Adrenal gland (tissue), 19 donors: ENCODE measurements at places on chromosomes 7 and 10.

DNA sequence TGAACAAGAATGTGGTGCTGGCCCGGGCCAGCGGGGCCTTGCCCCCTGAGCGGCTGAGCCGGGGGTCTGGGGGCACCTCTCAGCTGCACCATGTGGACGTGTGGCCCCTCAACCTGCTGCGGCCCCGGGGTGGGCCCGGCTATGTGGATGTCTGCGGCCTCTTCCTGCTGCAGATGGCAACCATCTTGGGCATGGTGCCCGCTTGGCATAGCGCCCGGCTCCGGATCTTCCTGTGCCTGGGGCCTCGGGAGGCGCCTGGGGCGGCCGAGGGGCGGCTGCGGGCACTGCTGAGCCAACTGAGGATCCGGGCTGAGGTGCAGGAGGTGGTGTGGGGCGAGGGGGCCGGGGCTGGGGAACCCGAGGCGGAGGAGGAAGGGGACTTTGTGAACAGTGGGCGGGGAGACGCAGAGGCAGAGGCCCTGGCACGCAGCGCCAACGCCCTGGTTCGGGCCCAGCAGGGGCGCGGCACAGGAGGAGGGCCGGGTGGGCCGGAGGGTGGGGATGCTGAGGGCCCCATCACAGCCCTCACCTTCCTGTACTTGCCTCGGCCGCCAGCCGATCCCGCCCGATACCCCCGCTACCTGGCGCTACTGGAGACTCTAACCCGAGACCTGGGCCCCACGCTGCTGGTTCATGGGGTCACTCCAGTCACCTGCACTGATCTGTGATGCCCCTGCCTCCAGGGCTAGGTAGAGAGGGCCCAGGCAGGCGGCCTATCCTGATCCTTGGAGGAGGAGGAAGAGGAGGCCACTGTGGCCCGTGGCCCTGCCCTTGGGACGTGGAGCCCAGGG, 1.1 kb upstream of the TRIP6 start:
- peak; percentile 86 for DNase-seq
- H3K4me1 ChIP-seq = peaks cover 23% of the 10 kb centered on the region
- H3K36me3 ChIP-seq = peaks cover 17% of the 10 kb centered on the region
- peak overlapping the region; percentile 92 for H3K27ac ChIP-seq
- H3K27me3 ChIP-seq = no peaks in the 10 kb centered on the region

DNA sequence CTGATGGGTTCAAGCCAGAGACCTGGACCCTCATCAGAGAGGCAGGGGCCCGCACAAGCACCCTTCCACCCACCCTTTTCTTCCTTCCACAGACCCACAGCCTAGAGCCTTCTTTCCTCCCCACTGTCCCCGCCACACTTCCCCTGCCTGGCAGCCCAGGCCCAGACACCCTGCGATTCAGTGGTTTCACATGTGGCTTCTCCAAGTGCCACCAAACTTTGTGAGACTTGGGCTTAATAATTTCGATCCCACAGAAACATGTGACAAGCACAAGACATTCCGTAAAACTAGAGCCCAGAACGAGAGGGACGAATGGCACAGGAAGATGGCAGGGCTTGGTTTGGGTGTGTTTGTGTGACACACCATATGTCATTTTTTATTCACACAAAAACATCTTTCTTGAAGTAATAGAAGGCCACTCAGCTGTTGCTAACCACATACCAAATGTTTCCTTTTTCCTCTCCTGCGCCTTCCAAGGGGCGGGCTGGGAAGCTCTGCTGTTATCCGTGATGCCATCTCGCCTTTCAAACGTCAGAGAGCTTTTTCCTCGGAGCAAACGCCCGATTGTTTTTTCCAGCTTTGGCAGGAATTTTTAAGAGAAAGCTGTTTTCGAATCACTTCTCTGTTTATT, 162.9 kb downstream of the GRK5 start:
- no peak overlapping the region for H3K4me3 ChIP-seq
- H3K27me3 ChIP-seq = no peaks in the 10 kb centered on the region
- peaks cover 32% of the 10 kb centered on the region for H3K4me1 ChIP-seq
- H3K27ac ChIP-seq = peak overlapping the region; percentile 65

GRCh38 chr7:22996470-22996869, 17.5 kb downstream of the HYCC1 start:
- no peak overlapping the region for H3K4me3 ChIP-seq
- no peaks in the 10 kb centered on the region for H3K4me1 ChIP-seq
- no peaks in the 10 kb centered on the region for H3K36me3 ChIP-seq
- H3K27me3 ChIP-seq = no peaks in the 10 kb centered on the region
- no peak for DNase-seq
- no peak overlapping the region for H3K27ac ChIP-seq

- no peaks in the 10 kb centered on the region for H3K36me3 ChIP-seq
- H3K27me3 ChIP-seq = no peaks in the 10 kb centered on the region
These were observed 26.4 kb downstream of the MACC1 start for GRCh38 chr7:20190560-20191390.

- H3K4me3 ChIP-seq = no peak overlapping the region
- H3K27ac ChIP-seq = no peak overlapping the region
- H3K4me1 ChIP-seq = peaks cover 5% of the 10 kb centered on the region
- no peak for DNase-seq
- H3K36me3 ChIP-seq = no peaks in the 10 kb centered on the region
These were observed 4.9 kb downstream of the DYNC1I1 start for GRCh38 chr7:95777269-95777668.

DNA sequence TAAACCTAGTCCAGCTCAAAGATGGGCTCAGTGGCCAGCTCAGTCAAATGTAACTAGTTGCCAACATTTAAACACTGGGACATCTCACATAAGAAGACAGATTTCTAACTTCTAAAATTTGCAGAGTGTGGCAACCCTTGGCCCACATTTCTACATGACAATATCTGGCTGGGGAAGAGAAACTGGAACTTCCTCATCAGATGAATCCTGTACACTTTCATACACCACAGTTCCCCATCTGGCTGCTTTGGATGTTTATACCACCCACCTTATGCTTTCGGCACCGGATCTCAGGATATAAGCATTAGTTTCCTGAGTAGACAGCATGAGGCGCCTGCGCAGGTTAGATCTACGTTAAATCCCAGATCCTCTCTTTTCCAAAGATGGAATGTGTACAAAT, 199.3 kb downstream of the PRKG1 start:
- H3K4me3 ChIP-seq = no peak overlapping the region
- H3K27me3 ChIP-seq = no peaks in the 10 kb centered on the region
- H3K36me3 ChIP-seq = no peaks in the 10 kb centered on the region
- no peak overlapping the region for H3K27ac ChIP-seq

DNA sequence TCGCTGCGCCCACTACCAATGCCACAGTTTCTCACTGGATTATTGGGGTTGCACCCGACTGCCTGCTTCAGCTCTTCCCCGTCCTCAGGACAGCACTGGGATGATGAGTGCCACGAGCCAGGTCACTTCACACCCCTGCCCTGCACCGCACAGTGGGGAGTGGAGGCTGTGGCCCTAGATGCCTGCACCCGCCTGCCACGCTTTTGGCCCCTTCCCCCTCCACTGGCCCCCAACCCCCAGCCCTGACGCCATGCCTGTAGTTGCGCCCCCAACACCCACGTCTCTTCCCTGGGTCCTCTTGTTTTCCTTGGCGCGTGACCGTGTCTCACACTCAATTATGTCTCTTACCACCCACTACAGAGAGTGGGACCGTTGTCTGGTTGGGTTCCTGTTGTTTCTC, 134.3 kb downstream of the VIPR2 start:
- no peak overlapping the region for H3K27ac ChIP-seq
- no peaks in the 10 kb centered on the region for H3K27me3 ChIP-seq
- no peaks in the 10 kb centered on the region for H3K36me3 ChIP-seq
- no peaks in the 10 kb centered on the region for H3K4me1 ChIP-seq
- no peak overlapping the region for H3K4me3 ChIP-seq
- DNase-seq = no peak

- peak; percentile 34 for DNase-seq
- H3K27me3 ChIP-seq = no peaks in the 10 kb centered on the region
- H3K4me1 ChIP-seq = no peaks in the 10 kb centered on the region
These were observed 11.8 kb downstream of the ZAN start for GRCh38 chr7:100745184-100745583.

GRCh38 chr7:118013252-118014010, 140.2 kb upstream of the CTTNBP2 start:
- DNase-seq = no peak
- no peak overlapping the region for H3K4me3 ChIP-seq
- no peaks in the 10 kb centered on the region for H3K27me3 ChIP-seq
- H3K36me3 ChIP-seq = no peaks in the 10 kb centered on the region
- no peaks in the 10 kb centered on the region for H3K4me1 ChIP-seq
- H3K27ac ChIP-seq = no peak overlapping the region

DNA sequence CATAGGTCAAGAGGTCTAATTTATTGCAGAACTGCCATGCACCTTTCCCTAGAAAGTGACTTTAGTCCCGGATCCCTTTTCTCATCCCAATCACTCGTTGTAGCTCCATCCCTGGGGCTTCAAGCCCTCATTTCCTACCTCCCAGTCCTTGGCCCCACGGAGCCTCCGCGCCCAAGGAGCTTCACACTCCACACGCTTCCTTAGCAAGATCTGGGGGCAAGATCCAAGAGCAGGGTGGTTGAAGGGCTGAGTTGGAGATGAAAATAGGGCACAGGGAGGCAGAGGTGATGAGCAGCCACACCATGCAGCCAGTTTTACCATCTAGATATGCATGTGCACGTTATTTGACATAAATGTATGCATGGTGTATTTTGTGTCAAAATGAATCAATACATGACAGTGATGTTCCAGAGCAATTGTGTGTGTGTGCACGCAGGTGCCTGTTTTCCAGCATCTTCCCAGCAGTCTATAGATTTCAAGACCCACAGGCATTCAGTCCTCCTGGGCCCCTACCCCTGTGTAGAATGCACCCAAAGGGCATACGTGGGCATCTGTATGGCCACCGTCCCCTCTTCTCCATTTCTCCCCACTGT, 6.0 kb upstream of the TRPV6 start:
- H3K4me1 ChIP-seq = no peaks in the 10 kb centered on the region
- H3K4me3 ChIP-seq = no peak overlapping the region
- no peak overlapping the region for H3K27ac ChIP-seq
- no peaks in the 10 kb centered on the region for H3K36me3 ChIP-seq
- no peak for DNase-seq

GRCh38 chr10:49598986-49599385, 11.1 kb upstream of the SLC18A3 start:
- H3K27ac ChIP-seq = no peak overlapping the region
- no peaks in the 10 kb centered on the region for H3K4me1 ChIP-seq
- H3K4me3 ChIP-seq = no peak overlapping the region
- no peaks in the 10 kb centered on the region for H3K36me3 ChIP-seq
- no peak for DNase-seq
